ENCODE measurements at places on chromosomes 11 and 22.

DNA sequence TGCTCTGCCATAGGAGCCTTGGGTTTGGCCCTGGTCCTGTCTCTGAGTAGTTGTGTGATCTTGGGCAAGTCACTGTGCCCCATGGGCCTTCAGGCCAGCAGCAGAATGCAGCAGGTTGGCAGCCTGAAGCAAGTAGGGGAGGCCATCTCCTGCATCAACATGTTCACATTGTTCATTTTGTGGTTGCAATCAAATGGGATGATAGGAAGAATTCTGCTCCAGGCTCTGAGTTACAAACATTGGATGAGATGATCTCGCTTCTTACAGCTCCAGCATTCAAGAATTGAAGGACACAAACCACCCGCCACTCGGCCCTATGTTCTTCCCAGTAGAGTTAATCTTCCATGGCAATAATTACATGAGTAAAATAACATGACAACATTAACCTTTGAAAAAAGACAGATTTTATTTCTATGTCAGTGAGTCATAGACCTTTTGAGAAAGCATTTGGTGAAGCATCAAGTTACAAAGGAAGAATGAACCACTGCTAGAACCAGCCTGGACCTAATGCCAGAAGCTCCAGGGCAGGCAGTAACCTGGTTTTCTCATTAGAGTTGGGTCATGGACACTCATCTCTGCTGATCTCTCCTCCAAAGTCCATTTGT lies 308.3 kb upstream of the NCAM1 start:
- no peak for DNase-seq

GRCh38 chr11:27735281-27735680 lies 35.0 kb upstream of the BDNF start:
- no peak for DNase-seq

DNA sequence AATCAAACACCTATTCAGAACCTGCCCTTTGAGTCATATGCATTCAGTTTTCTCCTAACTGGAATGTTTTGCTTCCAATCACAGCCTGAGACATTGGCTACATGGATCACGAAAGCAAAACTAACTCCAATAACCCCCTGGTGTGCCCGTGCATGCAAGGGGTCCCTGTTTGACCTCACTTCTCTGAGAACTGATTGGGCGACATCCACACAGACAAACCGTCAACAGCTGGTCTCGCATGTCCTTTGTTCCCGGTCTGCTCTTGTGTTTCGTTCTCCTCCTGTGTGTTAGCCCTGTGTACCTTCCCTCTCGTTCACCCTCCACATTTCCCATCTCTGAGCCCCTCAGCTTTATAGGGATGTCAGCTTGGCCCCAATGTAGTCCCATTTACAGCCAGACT lies 67.2 kb upstream of the TTC12 start:
- DNase-seq: no peak

GRCh38 chr22:42431401-42432019 lies 693 bp downstream of the NFAM1 start:
- DNase-seq: no peak

DNA sequence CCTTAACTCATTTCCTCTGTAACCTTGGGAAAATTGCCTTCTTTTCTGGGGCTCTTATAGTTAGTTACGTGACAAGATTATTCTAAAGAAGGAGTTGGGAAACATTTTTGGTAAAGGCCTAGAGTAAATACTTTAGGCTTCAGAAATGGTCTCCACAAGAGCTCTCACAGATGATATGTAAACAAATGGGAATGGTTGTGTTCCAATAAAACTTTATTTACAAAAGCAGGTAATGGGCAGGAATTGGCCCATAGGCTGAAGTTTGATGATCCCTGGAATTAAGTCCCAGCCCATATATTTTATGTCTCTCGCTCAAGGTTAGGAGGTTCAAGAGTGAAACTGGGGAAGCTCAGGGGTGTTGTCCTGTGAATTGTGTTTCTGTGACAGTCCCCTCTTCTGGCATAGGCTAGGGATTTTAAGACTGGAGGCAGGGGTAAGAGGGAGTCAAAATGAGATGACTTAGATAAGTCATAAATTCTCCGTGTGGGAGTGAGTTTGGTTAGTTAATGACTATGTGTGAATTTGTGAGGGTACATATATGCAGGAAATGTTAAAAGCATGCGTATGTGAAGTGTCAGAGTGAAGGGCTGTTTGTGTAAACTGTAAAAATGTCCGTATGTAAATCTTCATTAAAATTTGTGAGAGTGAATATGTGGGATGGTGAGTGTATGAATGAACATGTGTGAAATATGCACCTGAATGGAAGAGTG lies 7.4 kb upstream of the OR52B4 start:
- no peak for DNase-seq

DNA sequence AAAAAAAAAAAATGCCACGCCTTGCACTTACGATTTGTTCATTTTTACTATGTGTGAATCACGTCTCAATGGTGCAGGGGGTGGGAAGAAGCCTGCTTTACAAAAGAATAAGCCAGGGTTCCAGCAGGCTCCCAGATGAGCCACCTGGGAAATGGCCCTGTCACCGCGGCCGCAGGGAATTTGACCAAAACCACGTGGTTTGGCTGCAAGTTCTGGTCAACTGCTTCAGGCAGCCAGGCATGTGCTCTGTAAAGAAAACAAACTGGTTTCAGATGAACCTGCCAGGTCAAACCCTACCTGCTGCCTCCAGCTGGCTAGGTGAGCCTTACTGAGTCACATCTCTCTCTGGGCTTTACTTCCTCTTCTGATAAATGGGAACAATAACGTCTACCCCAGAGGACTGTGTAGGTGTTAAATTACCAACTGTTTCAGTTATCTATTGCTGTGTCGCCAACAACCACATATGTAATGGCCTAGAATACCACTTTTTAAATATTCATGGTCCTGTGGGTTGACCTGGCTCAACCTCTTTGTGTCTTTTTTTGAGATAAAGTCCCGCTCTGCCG lies 30.5 kb upstream of the GCAT start:
- DNase-seq: peak; percentile 87

DNA sequence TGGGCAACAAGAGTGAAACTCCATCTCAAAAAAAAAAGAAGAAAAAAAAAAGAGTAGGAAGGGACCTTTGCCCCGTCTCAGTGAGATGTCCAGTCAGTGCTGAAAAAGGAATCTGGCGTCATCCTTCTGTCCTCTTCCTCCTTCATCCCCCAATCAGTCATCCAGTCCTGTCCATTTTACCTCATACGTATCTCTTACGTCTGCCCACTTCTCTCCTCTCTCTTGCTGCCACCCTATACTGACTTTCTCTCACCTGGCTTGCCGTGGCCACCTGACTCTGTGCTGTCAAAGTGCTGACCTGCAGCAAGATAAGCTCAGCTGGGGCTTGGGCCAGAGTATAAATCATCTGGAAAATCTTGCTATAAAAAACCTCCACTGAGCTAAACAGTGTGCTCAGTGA lies 13.6 kb downstream of the SEPTIN3 start:
- no peak for DNase-seq

GRCh38 chr11:17721242-17721999 lies 2.0 kb downstream of the MYOD1 start:
- no peak for DNase-seq

DNA sequence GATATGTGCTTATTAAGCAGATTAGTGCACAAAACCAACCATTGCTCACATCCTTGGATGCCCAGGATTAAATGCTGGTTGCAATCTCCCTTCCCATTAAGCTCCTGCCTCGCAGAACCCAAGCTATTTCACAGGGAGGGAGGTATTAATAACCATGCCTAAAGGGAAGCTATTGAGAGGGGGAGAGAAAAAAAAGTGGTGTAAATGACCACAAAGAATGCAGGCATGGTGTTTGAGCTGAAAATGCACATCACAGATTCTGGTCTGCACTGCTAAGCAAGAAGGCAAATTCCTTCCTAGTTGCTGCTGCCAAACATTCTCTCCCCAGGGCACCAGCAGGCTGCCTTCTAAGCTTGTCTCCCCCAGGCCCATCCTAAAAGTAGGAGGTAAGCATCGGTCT lies 92.0 kb upstream of the ISX start:
- DNase-seq: no peak

GRCh38 chr22:19970479-19971275 lies 29.1 kb upstream of the TXNRD2 start:
- DNase-seq: peak; percentile 4

DNA sequence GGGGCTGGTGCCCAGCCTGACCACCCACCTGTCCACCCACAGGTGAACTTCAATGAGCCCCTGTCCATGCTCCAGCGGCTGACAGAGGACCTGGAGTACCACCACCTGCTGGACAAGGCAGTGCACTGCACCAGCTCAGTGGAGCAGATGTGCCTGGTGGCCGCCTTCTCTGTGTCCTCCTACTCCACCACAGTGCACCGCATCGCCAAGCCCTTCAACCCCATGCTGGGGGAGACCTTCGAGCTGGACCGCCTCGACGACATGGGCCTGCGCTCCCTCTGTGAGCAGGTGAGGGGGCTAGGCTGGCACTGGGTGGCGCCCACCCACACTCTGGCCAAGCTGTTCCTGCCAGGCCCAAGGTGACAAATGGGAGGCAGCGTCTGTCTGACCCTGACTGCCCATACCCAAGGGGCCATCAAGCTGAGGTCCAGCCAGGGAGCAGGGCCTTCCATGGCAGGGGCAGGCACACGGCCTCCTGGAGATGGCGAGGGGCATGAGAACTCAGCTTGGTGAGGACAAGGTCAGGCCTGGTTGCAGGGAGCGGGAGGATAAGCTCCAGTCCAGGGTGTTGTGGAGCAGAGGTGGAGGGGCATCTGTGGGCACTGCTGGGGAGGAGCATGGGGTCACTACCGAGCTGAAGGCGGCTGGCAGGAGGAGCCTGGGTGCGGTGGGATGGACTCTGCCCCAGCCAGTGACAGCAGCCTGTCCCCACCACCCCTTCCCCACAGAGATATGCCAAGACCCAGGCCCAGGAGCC lies 77.7 kb downstream of the MORC2 start:
- DNase-seq: peak; percentile 1

DNA sequence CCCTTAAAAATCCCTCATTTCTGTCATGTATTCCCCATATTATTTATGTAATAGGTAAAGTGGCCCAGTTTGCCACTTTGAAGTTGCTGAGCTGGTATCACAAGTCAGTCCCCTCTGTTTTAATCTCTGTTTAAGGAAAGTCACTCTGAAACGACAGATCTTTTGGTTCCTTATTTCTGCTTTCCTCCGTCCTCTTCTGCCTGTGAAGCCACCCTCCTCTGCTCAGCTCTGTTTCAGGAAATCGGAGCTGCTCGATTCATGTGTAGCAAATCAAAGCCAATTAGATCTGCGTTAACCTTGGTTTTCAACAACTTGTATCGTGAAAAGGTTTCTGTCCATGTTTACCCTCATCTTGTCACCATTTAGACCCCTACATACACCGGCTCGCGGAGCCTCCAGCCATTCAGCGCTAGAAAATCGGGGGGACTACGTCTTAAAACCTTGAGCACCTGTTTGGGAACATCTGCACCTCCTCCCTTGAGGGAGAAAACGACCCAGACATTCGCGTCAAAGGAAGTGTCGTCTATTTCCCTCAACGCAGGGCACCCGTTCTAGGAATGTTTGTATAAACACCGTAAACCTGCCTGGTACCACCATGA lies 576 bp upstream of the SC5D start:
- DNase-seq: no peak

GRCh38 chr22:43479301-43479950 lies 67.6 kb downstream of the MPPED1 start:
- no peak for DNase-seq

DNA sequence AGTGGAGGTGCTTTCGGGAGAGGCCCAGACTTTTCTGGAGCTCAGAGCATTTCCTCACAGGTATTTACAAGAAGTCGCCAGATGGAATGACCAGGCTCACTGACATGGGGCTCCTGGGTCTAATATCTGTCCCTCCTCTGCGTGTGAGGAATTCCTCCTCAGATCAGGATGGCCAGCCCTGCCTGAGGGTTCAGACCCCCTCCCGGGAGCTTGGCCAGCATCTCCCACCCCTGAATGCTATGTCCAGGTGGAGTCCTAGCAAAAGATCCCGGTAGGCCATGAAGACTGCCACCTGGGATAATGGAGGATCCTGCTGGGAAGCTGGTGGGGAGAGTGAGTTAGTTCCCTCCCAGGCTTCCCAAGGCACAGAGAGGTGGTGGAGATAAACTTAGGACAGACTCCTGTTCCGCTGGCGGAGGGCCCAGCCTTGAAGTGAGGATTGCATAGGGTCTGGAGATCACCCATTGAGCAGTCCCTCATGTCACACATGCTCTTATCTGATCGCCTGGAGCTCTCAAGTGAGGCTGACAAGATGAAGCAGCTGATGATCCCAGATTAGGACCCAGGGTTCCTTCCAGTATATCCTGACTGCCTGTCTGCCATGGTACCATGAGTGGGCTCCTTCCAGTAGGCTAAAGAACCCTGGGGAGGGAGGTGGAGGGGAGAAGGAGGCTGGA lies 5.7 kb downstream of the OAF start:
- no peak for DNase-seq

- no peak for DNase-seq
Measured at GRCh38 chr11:35281169-35281688, 138.1 kb downstream of the SLC1A2 start.

DNA sequence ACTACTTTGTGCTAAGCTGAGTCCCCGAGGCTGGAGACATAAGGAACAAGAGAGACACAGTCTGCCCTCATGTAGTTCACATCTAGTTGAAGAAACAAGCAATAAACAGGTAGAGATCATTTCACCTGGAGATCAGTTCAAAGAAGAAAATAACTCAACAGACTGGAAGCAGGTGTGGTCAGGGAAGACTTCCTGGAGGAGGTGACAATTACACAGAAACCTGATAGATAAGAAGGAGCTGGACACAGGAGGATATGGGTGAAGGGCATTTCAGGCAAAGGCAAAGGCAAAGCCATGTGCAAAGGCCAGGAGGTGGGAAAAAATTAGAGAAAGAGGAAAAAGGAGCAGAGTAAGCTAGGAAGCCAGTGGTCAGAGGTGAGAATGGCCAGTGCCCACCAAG lies 115.6 kb downstream of the MN1 start:
- DNase-seq: no peak

DNA sequence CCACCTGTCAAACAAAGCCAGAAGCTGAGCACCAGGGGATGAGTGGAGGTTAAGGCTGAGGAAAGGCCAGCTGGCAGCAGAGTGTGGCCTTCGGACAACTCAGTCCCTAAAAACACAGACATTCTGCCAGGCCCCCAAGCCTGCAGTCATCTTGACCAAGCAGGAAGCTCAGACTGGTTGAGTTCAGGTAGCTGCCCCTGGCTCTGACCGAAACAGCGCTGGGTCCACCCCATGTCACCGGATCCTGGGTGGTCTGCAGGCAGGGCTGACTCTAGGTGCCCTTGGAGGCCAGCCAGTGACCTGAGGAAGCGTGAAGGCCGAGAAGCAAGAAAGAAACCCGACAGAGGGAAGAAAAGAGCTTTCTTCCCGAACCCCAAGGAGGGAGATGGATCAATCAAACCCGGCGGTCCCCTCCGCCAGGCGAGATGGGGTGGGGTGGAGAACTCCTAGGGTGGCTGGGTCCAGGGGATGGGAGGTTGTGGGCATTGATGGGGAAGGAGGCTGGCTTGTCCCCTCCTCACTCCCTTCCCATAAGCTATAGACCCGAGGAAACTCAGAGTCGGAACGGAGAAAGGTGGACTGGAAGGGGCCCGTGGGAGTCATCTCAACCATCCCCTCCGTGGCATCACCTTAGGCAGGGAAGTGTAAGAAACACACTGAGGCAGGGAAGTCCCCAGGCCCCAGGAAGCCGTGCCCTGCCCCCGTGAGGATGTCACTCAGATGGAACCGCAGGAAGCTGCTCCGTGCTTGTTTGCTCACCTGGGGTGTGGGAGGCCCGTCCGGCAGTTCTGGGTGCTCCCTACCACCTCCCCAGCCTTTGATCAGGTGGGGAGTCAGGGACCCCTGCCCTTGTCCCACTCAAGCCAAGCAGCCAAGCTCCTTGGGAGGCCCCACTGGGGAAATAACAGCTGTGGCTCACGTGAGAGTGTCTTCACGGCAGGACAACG lies 11.7 kb downstream of the CXCR5 start:
- no peak for DNase-seq

Data from kidney glomerular epithelial cell (primary cell).